GM12864 (cell line): ENCODE measurements at places on chromosomes 2 and 18.
A peak's percentile ranks its signal among the peaks of the same experiment; 100 is the strongest.

GRCh38 chr2:172106108-172106961, 3.6 kb upstream of the DLX2 start:
- no peak for DNase-seq

GRCh38 chr2:58032016-58032763, 14.4 kb upstream of the VRK2 start:
- DNase-seq, result no peak

- DNase-seq, result no peak
Observed at GRCh38 chr2:10524341-10524740, 76.2 kb upstream of the ODC1 start.

GRCh38 chr2:3201281-3201680, 176.3 kb downstream of the EIPR1 start:
- no peak for DNase-seq

DNA sequence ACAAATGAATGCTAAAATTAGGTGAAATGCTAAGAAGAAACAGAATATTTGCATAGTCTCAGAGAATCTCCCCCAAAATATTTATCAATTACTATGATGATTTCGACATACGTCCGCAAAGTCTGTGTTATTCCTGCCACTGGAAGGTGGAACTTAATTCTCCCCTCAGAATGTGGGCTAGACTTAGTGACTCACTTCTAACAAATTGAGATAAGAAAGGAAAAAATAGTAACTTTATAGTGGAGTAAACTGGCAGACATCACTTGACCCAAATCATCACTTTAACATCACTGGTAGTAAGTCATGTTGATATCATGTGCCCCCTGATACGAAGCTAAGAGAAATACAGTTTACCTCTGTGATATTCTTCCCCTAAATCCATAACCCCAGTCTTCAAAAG, 23.5 kb downstream of the HADHB start:
- no peak for DNase-seq

DNA sequence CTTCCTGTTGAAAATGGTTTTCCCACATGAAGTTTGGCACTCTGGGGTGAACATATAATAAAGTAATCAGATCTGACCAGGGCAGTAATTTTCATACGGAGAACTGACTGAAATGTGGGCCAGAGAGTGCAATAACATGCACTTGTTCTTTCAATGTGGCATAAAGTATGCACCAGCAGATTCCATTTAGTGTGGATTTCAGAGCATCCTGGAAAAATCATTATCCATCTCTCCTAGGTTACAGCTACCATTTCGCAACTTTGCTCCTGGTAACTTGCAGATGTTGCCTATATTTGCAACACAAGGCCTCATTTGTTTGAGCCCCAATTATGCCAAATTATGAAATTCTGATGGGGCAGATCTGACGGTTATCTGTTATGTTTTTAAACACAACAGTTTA, 55.4 kb downstream of the COLEC12 start:
- no peak for DNase-seq

- DNase-seq, result no peak
Observed at GRCh38 chr2:159903443-159904126, 105.6 kb upstream of the CD302 start.

GRCh38 chr2:14492920-14493503, 139.5 kb upstream of the LRATD1 start:
- no peak for DNase-seq

- no peak for DNase-seq
Observed at GRCh38 chr18:38872342-38872741, 1306.7 kb upstream of the CELF4 start.

GRCh38 chr2:65404988-65405697, 27.3 kb downstream of the SPRED2 start:
- no peak for DNase-seq

GRCh38 chr2:26745609-26746327, 18.3 kb upstream of the SLC35F6 start:
- peak; percentile 45 for DNase-seq
